ENCODE measurements at places on chromosomes 7 and 10.

- DNase-seq = no peak
Observed at GRCh38 chr7:148930335-148930734, 46.2 kb upstream of the EZH2 start.

GRCh38 chr7:91962419-91962818, 21.8 kb downstream of the AKAP9 start:
- no peak for DNase-seq

DNA sequence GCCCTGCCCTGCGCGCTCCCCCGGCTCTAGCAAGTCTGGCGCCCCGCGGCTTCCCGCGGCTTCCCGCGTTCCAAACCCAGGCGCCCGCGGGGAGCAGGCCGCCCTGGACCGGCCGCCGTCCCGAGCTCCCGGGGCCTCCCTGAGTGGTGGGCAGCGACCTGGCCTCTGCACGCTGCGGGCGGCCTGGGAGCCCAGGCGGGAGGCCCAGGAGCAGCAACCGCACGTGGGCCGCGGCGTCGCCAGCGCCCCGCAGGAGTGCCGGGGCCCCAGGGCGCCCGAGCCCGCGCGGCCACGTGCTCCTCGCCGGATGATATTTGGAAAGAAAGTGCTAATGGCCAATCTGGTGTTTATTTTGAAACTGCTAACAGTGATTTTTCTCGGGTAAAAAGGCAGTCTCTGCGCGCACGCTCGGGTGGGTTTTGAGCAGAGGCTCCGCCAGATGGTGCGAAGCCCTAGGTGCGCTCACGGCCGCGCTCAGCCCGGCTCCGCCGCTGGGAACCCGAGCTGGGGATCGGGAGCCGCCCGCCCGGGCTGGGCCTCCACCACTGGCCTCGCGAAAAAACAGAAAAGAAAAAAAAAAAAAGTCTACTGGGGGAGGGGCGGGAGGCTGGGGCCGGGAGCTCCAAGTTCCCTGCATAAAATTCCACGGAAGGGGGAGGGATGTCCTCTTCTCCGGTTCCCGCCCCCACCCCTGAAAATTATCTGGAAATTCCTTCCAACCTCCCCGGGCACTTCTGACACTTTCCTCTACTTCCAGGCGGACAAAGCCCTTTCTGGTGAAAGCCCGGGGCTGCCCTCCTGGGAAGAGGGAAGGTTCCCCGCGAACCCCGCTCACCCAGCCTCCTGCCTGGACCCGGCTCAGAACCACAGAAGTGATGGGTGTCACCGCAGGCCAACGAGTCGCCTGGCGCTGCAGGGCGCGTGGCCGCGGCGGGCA, 4.3 kb downstream of the EBF3 start:
- DNase-seq = no peak

GRCh38 chr10:96367470-96367869, 8.7 kb upstream of the OPALIN start:
- no peak for DNase-seq

GRCh38 chr7:77360104-77360503, 56.0 kb downstream of the GSAP start:
- DNase-seq = no peak

GRCh38 chr10:12906051-12906541, 95.4 kb downstream of the CCDC3 start:
- no peak for DNase-seq

DNA sequence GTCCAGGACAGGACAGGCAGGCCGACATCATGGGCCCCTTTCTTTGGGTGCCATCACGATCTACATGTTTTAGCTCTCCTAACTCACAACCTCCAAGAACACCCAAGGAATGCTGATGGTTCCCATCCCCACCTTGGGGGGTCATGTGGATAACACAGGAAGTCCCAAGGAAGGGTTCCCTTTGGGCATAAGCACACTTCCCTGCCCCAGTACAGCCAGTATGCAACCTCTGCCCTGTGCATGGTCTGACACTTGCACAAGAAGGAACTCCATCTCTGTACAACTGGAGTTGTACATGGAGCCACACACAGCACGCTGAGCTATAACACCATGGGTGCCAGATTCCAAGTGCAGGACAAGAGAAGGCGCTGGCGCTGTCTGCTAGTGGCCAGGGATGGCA, 11.0 kb downstream of the MAT1A start:
- DNase-seq = no peak

DNA sequence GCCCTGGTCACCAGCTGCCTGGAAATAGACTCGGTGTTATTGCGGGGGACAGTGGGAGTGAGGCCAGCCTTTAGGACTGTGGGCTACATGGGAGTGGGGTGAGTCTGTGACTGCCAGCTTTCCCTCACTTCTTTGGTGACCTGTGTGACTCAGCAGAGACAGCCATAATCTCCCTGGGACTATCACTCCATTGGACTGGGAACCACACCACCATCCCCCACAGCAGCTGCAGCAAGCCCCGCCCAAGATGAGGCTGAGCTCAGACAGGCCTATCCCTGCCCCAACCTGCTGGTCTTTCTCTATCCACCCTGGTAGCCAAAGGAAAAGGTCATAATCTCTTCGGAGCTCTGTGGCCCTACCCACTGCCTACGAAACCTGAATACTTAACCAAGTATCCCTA, 263.2 kb downstream of the FZD1 start:
- DNase-seq = no peak

DNA sequence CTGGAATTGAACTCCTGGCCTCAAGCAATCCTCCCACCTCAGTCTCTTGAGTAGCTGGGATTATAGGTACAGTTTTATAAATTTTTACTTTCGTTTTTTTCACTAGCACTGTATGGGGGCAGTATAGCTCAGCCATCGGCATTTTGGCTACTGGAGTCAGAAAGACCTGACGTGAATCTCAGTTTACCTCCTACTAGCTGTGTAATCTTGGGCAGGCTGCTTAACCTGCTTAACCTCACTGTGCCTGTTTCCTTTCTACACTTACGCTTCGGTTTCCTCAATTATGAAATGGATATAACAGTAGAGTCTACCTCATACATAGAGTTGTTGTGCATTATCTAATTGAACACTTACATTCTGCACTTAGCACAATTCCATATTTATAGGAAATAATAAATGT, 16.7 kb downstream of the STN1 start:
- DNase-seq = no peak

DNA sequence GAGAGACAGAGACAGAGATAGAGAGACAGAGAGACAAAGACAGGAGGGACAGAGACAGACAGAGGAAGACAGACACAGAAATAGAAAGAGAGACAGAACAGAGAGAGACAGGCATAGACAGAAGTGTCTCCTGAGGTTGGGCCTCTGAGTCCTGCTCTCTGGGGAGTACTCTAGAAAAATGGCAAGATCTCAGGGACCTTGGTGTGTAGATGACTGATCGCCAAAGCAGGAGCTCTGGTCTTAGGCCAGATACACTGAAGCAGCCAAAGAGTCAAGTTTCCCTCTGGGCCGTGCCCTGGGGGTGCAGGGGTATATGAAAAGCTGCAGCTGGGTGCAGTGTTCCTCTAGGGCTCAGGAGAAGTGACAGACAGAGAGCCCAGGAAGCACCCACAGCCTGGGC, 176.6 kb upstream of the TNS3 start:
- peak; percentile 10 for DNase-seq

DNA sequence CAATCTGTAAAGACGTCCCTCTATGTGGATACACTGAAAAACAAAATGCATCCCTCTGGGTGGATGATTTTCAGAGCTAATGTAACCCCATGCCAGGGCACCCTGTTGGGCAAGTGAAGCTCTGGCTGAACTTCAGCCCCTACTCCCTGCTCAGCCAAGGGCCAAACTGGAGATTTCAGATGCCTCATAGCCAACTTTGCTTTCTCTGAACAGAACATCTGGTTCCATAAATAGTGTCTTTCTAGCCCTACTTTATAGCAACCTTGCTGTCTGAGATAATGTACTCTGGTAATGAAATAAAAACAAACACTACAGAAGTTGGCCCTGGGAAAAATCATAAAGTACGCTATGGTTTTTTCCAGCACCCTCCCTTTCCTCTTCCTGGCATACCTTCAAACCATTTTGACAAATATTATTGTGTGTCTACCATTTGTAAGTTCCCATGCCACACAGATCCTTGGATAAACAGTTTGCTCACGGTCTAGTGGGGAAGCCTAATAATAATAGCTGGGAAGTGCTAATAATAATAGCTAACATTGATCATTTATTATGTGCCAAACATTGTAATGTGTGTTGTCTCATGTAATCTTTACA, 3.4 kb downstream of the ENTPD1 start:
- no peak for DNase-seq

GRCh38 chr7:106045139-106045538, 67.0 kb downstream of the SYPL1 start:
- DNase-seq = no peak

DNA sequence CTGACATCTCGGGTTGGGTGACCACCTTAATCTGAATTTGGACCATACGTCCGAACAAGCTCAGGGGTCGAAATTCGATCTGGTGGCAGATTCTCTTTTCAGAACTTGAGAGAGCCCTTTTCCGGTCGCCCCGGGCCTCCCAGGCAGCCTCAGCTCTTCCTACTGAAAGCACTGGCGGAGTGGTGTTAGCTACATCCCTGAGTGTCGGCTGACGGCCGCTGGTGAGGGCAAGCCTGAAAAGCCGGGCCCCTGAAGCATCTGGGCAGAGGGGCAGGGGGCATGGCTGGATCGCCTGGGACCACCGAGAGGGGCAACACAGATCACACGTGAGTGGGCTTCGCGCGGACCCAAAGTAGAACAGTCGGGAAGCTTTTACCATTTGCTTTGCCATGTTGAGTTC, 116.1 kb downstream of the SMURF1 start:
- no peak for DNase-seq

GRCh38 chr7:108479118-108479517, 22.9 kb upstream of the NRCAM start:
- DNase-seq = no peak

- no peak for DNase-seq
Observed at GRCh38 chr7:24767878-24768569, 10.8 kb upstream of the GSDME start.

DNA sequence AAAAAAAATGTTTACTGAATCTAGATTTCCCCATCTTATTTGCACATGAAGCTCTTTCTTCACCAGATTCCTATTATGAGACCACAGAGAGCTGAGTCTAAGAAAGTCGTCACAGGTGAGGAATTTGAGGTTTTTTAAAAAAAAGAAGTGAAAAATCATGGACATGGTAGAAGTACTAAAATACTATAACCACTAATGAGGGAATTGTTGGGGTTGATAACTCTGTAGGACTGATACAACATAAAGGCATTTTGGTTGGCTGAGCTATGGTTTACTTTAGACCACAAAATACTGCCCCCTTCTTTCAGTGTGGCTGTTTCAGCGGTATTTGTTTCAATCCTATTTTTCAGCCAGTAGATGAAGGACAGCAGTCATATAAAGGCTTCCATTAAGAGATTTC, 1111.3 kb downstream of the TYW1 start:
- DNase-seq = no peak

GRCh38 chr10:28317760-28318159, 14.9 kb upstream of the MPP7 start:
- DNase-seq = no peak

DNA sequence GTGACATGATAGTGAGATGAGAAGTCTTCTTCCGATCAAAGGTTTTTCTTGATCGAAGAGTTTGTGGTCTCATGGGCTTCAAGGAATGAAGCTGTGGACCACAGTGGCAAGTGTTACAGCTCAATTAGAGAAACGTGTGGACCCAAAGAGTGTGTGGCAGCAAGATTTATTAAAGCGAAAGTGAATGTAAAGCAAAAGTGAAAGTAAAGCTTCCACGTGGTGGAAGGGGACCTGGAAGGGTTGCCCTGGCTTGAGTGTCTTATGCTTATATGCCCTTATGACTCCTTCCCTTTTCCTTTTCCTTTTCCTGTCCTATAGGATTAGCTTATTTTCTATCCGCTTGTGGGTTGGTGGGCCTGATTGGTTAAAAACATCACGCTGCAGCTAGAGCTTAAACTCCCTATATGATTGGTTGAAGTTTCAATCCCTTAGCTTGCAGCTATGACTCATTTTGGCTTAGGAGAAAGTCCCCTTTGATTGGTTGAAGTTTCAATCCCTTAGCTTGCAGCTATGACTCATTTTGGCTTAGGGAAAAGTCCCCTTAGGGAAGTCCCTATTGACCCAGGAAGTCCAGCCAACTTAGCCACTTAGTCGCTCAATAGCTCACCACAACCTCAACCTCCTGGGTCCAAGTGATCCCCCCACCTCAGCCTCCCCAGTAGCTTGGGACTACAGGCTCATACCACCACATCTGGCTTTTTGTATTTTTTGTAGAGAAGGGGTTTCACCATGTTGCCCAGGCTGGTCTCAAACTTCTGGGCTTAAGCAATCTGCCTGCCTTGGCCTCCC, 34.7 kb downstream of the MRPS24 start:
- no peak for DNase-seq

DNA sequence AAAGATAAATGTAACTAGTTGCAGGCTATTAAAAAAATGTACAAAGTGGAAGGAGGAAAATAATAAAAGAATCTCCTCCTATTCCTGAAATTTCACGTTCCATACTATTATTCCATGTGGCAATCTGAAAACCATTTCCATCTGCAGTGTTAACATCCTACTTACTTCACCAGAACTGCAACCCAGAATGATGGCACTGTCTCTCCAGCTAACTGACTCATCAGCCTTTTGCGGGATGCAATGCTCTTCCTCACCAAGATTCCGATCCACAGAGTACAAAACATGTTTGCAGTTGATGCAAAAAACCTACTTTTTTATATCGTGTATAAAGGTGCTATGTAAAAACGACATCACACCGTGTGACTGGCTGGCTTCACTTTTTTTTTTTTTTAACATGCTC, 50.8 kb downstream of the ESYT2 start:
- peak; percentile 63 for DNase-seq

DNA sequence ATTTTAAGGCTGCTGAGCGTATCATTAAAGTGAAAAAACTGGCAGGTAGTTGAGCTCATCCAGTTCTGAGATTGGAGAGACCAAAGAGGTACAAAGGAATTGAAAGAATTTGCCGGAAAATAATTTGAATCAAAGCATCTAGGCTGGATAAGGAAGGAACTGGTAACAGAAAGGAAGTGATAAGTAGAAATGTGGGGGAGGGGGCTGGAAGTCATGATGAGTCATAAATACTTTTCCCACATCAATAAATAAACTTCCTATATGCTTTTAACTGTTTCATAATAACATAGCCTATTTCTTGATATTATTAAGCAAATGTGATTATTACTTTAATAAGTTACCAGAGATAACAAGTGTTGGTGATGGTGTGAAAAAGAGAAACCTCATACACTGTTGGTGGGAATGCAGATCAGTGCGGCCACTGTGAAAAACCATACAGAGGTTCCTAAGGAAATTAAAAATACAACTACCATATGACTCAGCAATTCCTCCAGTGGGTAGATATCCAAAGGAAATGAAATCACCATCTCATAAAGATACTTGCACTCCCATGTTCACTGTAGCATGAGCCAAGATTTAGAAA, 27.0 kb downstream of the ZNF438 start:
- DNase-seq = peak; percentile 71

GRCh38 chr7:127618775-127619174, 833 bp upstream of the PAX4 start:
- no peak for DNase-seq

GRCh38 chr7:85796956-85797355, 610.1 kb upstream of the SEMA3D start:
- no peak for DNase-seq

Measured in AG09309 (cell line).